HTR-8/SVneo (cell line): ENCODE measurements at places on chromosomes 3 and 15.

DNA sequence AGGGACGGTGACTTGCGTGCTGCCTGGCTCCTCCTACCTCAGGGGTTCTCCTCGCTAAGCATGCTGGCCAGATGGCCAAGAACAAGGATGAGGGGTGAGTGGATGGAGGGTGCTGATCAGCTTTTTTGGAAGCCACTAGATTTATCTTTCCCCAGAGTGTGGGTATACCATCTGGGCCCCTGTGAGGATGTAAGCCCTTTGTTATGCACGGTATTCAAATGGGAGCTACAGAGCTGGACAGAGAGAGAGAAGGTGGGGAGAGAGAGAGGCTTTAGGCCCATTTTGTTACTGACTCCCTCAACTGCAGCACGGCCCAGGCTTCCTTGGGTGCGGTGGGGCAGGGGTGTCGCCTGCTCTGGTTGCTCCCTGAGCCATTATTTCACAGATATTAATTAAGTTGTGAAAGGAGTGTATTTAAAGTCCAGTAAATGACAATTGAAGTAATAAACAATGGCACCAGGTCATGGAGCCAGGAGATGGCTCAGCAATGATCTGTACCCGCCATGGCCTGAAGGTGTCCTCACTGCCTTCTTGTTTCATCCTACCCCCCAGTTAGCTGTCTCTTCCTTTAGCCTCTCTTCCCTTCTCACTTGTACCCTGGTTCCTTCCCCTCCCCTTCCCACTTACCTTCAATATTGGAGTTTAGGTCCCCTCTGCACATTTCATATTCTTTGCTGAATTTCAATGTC, 158.0 kb downstream of the CLSTN2 start:
- no peak for DNase-seq

DNA sequence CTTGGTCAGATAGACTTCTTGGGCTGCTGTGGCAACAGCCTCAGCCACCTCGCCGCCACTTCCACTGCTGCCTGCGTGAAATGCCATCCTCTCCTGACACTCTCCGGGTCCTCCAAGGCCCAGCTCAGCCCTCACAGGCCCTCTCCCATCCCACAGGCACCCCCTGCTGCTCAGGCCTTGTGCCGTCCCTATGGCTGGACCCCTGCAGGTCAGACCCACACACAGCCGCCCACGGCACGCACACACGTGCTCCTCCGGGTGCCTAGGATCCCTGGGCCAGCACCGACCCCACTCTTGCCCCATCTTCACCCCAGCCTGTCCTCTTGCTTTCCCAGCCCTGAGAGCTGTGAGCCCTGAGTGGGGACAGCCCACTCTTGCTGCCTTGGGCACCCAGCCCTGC, 19.7 kb downstream of the CFAP100 start:
- DNase-seq: no peak

DNA sequence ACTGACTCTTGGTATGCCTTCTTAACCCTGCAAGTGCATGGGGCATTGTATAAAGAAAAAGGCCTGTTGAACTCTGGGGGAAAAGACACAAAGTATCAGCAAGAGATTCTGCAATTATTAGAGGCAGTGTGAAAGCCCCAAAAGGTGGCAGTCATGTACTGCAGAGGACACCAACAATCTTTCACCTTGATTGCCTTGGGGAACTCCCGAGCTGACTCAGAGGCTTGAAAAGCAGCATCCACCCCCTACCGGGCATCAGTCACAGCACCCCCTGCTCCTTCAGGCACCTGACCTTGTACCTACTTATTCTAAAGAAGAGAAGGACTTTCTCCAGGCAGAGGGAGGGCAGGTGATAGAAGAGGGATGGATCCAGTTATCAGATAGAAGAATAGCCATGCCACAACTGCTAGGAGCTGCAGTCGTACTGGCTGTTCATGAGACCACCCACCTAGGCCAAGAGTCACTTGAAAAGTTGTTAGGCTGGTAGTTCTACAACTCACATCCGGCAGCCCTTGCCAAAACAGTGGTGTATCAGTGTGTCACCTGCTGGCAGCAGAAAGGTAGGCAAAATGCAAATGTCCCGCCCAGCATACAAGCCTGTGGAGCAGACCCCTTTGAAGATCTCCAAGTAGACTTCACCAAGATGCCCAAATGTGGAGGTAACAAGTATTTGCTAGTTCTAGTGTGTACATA, 241.6 kb upstream of the CNTN6 start:
- no peak for DNase-seq

- no peak for DNase-seq
Observed at GRCh38 chr15:92643849-92644815, 11.4 kb downstream of the FAM174B start.

DNA sequence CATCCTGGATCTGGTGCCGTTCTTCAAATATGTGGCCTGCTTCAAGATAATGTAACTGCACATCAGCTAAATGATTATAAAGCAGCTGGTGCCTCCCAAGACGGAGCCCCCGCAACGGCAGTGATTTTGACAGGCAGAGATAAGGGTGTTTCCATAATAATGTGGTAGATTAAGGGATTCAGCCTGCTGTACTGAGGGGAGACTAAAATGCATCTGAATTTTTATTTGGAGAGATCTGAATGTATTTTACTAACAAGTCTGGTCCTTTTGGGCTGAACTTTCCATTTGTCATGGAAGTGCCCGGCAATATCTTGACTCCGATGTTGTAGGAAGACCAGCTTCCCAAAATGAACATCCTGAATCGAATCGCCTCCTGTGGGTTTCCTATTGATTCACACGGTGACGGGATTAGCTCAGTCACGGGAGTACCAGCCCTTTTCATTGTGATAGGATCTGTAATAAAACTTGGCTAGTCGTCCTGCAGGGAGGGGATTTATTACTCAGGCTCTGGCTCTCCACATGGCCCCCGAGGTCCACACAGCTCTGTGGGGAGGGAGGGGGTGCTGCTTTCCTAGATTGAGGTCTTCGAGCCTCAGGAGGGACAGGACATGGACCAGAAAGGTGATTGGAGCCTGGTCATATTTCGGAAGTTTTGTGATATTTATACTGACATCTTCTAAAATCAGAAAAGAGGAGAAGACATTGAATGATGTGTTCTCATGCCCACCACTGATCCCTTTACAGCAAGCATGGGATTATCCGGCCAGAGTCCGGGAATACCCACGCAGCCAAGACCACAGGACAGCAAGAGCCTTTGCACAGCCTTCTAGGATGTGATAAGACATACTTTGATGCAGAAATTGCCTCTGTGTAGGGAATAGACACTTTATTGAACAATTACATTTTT, 2.5 kb upstream of the PCSK6 start:
- DNase-seq: no peak
